ENCODE measurements at places on chromosomes 2 and 18. TPM values are rescaled to one million over a fixed set of nuclear protein-coding genes. Genes with fewer than 3 reads are reported as not detected.

DNA sequence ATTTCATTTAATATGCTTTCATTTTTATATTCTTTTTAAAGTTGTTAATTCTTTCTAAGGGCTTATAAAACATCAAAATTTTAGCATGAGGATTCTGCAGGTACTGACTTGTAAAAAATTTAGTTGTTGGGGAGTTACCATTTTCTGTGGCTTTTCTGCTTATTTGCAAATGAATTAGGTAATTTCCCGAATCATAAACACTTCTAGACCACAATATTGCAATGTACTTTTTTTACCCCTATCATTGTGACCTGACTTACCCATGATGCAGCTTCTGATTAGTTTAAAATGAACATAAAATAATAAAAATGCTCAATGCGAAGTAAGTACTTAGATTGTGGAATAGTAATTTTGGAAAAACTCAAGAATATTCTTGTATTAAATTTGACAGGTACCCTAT lies 11.4 kb downstream of the ARL6IP6 start:
- no peak overlapping the region for H3K4me3 ChIP-seq
- no peaks in the 10 kb centered on the region for H3K36me3 ChIP-seq
- H3K4me1 ChIP-seq, result peaks cover 10% of the 10 kb centered on the region
- no peaks in the 10 kb centered on the region for H3K27me3 ChIP-seq

SERPINB10 gene
- total RNA-seq, result not detected

C2orf80 gene
- not detected for total RNA-seq

DNA sequence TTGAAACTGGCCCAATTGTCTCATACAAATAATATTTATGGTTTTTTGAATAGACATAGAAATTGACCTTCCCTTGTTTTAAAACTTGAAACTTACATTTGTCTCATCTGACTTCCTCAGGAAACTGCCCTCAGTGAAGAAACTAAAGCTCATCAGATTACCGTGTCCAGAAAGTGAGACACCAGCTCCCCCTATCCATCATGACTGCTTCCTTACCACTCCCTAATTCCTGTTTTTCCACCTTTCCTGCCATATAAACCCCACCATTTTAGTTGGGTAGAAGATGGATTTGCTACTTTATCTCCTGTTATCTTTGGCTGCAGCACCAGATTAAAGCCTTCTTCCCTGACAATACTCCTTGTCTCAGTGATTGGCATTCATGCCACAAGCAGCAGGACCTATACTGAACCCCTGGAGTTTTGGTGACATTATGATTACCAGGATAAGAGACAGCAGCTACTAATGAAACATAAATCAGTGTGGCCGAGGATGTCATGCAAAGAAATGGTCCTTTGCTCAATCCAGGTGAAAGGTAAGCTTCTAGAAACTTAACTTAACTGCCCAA lies 1627.6 kb upstream of the ZEB2 start:
- H3K27me3 ChIP-seq, result no peaks in the 10 kb centered on the region
- H3K27ac ChIP-seq, result no peak overlapping the region
- no peak overlapping the region for H3K4me3 ChIP-seq
- DNase-seq, result no peak
- no peaks in the 10 kb centered on the region for H3K4me1 ChIP-seq
- no peaks in the 10 kb centered on the region for H3K36me3 ChIP-seq

DNA sequence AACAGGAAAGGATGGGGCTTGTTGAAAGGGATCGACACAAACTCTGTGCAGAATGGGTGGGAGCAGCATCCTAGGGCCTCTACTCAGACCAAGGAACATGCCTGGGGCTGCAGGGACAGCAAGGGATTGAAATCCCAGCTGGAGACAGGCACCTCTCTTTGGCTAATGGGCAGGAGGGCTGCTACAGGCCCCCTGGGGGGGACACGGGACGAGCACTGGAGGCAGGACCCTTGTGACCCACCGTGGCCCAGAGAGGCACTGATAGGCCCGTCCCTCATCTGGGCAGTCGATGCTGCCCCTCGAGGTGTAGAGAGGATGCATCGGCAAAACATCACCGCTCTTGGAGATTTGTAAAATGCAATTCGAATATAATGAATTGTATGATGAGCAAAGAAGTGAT lies 5.1 kb downstream of the HS1BP3 start:
- H3K36me3 ChIP-seq, result peaks cover 17% of the 10 kb centered on the region
- H3K4me1 ChIP-seq, result peaks cover 33% of the 10 kb centered on the region
- no peak overlapping the region for H3K27ac ChIP-seq
- H3K27me3 ChIP-seq, result no peaks in the 10 kb centered on the region
- no peak overlapping the region for H3K4me3 ChIP-seq

Data from Calu3 (cell line).